Coronary artery (tissue), 2 donors: ENCODE measurements at places on chromosomes 3 and 15.

GRCh38 chr3:156187146-156187769, 66.9 kb downstream of the KCNAB1 start:
- no peak for DNase-seq

GRCh38 chr15:25433118-25433865, 5.5 kb downstream of the UBE3A start:
- DNase-seq: no peak

- DNase-seq: no peak
Observed at GRCh38 chr3:33718595-33718907, 497 bp upstream of the CLASP2 start.

DNA sequence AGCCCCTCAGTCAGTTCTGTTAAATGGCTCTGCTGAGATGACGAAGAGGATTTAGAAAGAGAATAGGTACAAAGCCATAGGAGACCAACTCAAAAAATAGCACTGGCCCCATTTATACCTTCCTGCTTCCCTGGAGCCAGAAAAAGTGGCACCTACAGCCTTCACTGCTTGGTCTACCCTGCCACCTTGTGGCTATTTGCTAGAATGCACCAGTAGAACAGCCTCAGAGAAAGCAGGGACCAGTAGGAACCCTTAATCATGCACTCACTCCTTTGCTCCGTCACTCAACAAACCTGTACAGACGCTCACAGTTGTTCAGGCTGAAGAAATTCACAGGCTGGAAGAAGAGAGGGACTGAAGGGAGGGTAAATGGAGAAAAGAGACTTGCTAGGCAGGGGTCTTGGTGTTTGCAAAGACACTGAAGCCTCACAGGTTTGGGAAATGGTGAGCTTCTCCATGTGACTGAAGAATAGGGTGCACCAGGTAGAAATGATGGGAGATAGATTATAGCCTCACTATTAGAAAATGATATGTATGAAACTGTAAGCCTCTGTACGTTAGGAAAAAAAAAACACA, 12.1 kb upstream of the RTP2 start:
- DNase-seq: no peak

GRCh38 chr15:50278496-50278895, 13.0 kb upstream of the HDC start:
- no peak for DNase-seq

DNA sequence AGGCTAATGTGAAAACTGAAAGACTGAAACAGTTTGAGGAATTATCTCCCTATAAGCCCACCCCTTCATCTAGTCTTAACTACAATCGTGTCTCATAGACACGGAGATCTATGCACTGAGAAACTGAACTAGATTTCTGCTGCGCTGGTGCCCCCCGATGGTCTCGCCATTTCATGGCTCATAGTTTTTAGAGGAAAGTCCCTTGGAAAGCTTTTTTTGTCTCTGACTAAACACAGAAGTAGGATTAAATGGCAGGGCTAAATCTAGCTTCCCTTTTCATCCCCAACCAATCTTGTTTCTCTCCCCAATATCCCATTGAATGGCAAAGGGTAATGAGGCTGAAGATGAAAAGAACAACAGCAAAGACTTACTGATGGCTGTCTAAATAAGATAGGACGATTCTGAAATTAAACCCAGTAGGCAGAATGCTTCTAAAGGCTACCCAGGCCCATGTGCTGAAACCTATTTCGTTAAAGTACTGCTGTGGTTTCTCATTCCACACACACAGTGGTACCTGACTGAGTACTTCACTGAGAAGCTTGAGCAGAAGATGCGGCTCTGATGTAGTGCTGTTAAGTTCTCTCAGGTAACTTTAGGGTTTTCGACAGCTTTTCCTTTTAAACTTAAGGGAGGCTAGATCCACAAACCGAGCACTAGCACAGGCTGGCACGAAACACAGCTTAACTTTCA, 142.7 kb downstream of the GADL1 start:
- no peak for DNase-seq

GRCh38 chr15:85639752-85640381, 154.9 kb downstream of the KLHL25 start:
- no peak for DNase-seq

DNA sequence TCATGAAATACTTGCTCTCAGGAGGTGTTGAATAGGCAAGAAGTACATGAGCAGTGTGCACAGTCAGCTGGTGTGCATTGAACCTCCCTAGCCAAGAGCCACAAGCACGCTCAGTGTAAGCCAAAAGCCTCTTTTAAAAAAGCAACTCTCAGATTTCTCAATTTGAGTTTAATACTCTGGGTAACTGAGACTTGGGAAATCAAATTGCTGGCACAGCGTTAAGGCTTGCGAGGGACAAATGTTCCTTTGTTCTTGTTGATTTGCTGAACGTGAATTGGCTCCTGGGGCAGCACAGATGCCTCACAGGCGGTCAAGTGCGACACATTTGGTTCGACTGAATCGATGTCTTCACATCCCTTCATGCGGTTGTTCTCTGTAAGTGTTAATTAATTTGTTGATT, at the start of gene FAM240A:
Gene FAM240A (plus strand): TSS at position 202 of the 400 bp plus-strand sequence. CDS start 159 bp downstream, at position 361.
- DNase-seq: no peak

- DNase-seq: no peak
Observed at GRCh38 chr3:166223120-166223519, 385.9 kb upstream of the BCHE start.

- DNase-seq: no peak
Observed at GRCh38 chr15:50148362-50148963, 29.4 kb upstream of the ATP8B4 start.

DNA sequence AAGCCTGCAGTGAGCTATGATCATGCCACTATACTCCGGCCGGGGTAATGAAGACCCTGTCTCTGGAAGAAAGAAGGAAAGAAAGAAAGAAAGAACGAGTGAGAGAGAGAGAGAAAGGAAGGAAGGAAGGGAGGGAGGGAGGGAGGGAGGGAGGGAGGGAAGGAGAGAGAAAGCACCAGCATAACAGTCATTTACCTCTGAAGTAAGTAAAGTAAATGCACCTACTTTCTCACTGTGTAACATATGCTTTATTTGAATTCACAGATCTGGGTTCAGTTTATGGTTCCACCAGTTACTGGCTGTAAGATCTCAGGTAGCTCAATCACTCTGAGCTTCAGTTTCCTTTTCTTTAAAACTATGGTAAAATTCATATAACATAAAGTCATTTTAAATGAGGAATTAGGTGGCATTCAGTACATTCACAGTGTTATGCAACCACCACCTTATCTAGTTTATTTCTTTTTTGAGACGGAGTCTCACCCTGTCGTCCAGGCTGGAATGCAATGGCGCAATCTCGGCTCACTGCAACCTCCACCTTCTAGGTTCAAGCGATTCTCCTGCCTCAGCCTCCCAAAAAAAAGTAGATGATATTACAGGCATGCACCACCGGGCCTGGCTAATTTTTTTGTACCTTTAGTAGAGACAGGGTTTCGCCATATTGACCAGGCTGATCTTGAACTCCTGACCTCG, 16.1 kb upstream of the RAD54L2 start:
- no peak for DNase-seq

GRCh38 chr3:72490688-72491435, 357.4 kb downstream of the SHQ1 start:
- no peak for DNase-seq

DNA sequence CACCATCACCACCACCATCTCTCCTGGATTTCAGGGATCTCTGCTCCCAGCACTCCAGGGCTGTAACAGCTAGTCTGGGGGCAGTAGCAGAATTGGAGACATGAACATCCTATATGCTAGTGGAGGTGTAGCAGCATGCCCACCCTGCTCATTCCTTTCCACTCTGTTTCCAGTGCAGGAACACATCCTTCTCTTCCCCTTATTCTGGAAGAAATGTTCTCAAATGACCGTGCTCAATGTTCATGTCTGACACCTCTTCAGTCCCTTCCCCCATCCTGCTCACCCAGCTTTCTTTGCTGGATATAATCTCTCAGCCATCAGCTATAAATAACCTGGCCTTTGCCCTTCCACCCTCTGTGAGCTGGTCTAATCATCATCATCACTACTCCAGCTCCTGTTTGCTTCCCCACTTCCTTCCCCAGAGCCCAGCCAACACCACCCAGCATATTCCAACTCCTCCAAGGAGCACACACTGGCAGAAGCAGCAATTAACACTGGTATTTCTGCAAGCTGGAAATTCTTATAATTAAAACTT, 31.1 kb downstream of the DCLK3 start:
- DNase-seq: no peak

GRCh38 chr15:83685916-83686332, 32.0 kb downstream of the ADAMTSL3 start:
- DNase-seq: no peak

GRCh38 chr3:81743096-81744025, 18.1 kb downstream of the GBE1 start:
- DNase-seq: no peak

- DNase-seq: no peak
Observed at GRCh38 chr3:151476344-151477018, 15.6 kb upstream of the IGSF10 start.

DNA sequence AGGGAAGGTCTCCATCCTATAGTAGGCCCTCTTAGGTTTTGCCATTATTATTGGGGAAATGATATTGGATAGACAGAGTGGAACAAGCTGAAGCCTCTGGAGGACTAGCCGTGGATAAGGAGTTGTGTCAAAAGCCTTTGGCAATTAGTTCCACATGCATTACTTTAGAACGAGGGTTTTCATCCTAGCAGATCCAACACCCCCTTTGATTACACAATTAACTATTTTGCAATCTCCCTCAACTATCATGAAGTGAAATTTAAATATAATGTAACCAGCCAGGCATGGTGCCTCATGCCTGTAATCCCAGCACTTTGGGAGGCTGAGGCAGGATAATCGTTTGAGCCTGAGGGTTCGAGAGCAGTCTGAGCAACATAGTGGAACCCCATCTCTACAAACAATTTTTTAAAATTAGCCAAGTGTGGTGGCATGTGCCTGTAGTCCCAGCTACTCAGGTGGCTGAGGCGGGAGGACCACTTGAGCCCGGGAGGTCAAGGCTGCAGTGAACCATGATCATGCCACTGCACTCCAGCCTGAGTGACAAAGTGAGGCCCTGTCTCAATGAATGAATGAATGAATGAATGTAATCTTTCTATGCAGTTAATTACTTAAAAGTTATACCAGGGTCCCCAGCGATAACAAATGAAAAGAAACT, 56.8 kb downstream of the PXYLP1 start:
- DNase-seq: peak; percentile 9

DNA sequence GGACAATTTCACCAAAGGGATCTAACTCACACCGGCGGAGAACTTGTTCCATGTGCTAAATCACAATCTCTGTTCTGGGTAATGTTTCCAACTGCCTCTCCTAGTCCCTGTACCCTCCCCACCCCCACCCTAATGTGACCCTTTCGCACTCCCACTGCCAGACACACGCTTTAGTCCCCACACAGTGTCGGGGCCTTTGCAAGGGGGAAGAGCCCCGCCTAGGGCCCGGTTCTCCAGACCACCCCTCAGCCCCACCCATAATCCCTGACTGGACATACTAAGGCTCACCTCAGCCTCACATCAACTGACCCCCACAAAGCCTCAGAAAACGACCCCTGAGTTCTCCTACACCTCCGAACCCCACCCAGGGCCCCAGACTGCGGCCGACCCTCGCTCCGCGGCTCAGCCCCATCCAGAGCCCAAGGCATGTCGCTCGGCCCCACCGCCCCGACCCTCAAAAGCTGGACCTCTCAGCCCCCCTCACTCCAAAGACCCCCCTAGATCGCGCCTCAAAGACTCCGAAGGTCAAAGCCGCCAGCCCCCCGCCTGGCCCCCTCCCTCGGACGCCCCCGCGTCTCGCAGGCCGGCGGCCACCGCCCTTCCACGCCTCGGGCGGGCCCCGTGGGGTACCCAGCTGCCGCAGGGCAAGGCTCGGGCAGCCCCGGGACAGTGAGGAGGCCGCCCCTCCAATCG, 72.0 kb upstream of the MAP4 start:
- DNase-seq: peak; percentile 77

DNA sequence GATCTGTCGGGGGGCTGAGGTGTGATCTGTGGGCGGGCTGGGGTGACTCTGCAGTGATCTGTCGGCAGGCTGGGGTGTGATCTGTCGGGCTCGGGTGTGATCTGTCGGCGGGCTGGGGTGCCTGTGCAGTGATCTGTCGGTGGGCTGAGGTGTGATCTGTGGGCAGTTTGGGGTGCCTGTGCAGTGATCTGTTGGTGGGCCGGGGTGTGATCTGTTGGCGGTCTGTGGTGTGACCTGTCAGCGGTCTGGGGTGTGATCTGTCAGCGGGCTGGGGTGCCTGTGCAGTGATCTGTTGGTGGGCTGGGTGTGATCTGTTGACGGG, 205.1 kb downstream of the XXYLT1 start:
- no peak for DNase-seq

DNA sequence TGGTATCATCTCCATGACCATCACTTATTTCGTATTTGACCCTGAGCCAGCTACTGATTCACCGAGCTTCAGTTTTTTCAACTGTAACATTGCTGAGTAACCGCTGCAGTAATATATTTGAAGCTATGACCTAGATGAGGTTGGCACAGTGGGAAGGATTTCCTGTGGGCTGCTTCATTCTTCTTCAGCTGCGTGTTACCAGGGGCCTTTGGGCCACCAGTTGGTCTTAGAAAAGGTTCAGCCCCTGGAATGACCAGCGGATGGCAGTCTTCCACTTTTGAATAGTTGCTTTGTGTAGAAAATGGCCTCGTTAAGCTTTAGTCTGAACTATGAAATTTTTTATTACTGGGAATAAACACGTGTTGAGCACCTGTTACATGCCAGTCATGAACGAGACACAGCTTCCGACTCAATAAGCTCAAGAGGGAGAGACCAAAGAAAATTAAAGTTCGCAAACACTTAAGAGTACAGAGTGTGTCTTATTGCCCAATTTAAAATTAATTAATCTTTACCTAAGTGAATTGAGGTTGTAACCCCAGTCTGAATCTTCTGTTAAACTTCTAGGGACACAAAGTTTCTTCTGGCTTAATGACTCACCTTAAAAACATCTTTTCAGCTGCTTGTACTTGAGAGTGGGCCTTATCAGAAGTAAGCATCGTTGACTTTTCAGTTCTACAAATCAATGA, 57.6 kb upstream of the NR2E3 start:
- no peak for DNase-seq

DNA sequence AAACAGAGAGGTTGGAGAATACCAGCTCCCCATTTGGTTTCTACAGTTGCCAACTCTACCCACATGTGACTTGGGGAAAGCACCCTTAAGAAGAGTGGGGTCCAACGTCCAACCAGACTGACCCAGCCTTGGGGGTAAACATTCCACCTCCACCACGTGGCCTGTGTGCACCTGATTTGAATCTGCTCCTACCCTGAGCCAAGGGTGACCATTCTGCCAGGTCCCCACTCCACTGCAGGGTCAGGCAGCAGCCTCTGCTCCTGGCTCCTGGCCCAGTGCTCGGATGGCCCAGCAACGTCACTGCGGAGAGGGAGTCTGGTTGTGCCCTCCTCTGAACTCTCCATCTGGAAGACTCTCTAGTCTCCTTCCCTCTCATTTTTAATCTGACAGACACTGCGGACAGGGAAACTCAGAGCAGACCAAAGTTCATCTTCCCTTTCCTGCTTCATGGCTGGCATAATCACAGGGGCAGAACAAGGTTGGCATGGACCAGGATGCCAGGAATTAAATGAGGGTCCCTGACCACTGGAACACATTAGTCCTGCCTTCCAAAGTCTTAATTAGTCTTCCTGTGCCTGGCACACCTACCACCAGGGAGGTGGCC, 29.4 kb downstream of the FHIT start:
- DNase-seq: no peak
